ENCODE measurements at places on chromosomes 7 and 10.

GRCh38 chr7:8154272-8154671, 107.7 kb downstream of the ICA1 start:
- no peak for DNase-seq

- no peak for DNase-seq
Measured at GRCh38 chr10:77604063-77604462, 33.5 kb downstream of the KCNMA1 start.

DNA sequence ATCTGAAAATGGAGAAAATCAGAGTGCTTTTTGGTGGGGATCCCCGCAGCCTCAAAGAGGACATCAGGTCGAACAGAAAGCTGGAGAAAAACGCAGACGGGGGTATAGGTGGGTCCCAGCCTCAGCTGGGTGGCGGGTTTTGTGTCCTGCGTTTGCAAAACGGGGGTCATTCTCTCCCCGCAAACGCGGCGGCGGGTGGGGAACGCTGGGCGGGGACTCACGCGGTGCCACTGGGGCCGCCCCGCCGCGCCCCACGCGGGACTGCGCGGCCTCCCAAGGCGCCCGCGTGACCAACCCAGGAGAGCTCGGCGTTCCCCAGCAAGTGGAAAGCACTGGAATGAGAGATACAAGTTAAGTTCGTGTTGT, 806 bp upstream of the VIPR2 start:
- no peak for DNase-seq

- DNase-seq: no peak
Measured at GRCh38 chr10:78063236-78063635, 29.6 kb downstream of the RPS24 start.

DNA sequence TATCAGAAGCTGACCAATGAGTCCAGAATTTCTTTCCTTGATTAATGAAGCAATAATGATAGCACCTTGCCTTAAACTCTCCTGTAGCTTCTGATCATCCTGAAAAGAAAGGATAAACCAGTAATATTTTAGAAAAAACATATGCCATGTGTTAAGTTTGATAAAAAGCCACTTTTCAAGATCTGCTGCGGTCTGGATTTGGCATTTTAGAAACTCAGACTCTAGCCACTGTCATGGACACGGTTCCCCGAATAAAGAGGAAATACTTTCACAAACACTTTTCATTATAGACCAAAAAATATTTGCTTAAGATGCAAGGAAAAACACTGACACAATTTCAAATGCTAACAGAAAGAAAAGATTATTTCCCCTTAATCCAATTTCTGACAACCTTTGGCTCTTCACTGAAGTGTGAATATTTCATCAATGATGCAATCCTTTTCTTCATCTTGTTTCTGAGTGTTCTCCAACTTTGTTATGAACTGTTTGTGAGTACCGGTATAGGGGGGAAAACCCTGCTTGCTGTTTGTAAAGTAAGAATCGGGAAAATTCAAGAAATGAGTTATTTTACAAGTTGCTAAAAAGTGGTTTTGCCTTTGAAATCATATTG, 329.5 kb downstream of the CRPPA start:
- DNase-seq: no peak

DNA sequence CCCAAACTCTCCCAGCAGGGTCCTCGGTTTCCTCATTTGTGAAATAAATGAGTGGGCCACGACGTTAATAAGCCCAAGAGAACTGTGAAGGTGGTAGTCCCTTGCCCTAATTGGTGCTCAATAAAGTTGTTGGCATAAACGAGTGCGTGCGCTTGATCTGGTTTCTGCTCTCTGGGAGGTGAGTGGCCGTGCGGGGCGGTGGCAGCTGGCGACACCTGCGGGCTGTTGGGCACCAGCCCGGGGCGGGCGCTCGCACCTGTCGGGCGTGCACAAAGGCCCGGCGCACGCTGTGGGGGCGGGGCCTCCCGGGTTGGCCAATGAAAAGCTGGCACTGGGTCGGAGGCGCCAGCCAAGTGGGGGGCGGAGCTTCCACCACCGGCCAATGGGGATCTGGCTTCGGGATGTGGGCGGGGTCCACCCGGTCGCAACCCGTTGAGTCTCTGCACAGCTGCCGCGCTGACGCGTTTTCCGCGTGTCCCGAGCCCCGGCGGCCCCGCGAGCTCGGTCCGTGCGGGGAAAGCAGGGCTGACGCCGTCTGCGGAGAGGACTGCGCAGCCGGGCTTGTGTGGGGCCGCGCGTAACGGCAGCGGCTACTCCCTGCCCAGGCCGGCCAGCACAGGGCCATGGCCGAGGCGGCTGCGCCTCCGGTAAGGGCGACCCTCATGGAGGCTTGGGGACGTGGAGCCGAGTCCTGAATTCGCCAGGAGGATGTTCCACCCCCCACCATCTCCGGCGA, 23.0 kb downstream of the ZNF783 start:
- DNase-seq: peak; percentile 44

DNA sequence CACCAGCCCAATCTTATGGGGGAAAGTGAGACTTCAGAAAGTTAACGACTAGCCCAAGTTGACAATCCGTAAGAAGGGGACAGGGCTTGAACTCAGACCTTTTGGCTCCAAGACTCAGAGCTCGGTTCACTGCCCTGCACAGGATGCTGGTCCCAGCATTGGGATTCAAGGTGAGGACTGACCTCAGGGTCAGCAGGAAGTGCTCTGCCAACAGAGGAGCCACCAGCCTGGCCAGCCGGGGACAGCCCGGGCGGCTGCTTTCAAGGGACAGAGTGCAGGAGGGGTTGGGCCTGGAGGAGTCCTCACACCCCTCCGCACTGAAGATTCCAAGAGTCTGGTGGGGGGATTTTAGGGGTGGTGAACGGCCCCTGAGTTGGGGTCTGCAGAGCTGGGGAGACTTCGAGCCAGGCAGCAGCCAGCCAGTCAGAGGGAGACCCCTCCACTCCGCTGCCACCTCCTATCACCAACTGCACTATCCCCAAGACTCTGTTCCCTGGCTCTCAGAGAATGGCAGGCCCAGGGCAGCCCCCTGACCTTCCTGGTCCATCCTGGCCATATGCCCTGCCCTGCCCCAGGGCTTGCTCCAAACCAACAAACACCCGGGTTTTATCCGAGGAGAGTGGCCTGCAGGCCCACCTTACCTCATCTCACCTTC, 19.7 kb downstream of the TLL2 start:
- DNase-seq: no peak

GRCh38 chr7:98753989-98754479, 115.8 kb downstream of the TMEM130 start:
- DNase-seq: no peak

GRCh38 chr7:98981701-98982100, 103.4 kb downstream of the TRRAP start:
- no peak for DNase-seq
